Stimulated activated CD8-positive, alpha-beta memory T cell treated with anti-CD3 and anti-CD28 coated beads, Interleukin-2, amount 100 ng/mL, for 1 hour (primary cell): ENCODE measurements at places on chromosomes 1 and 21.

- DNase-seq, result no peak
Observed at GRCh38 chr1:198687429-198687828, 48.6 kb downstream of the PTPRC start.

DNA sequence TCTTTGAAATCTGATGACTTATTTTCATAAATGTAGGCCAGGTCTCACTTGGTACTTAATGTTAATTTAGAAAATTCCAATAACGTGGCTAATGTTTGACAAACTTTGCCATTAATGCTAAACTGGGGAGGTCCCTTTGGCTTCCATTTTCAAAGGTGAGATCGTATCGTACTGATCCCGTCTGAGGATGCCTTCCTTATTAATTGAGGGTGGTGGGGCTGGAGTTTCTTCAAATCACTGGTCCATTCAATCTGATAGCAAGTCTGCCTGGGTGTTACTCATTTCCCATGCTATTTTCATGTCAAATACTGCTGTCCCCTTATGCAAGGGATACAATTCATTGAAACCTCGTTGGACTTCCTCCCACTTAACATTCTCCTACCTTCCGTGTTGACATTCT, 327.1 kb downstream of the DISC1 start:
- no peak for DNase-seq

- no peak for DNase-seq
Observed at GRCh38 chr1:64703600-64703999, 41.3 kb upstream of the RAVER2 start.

DNA sequence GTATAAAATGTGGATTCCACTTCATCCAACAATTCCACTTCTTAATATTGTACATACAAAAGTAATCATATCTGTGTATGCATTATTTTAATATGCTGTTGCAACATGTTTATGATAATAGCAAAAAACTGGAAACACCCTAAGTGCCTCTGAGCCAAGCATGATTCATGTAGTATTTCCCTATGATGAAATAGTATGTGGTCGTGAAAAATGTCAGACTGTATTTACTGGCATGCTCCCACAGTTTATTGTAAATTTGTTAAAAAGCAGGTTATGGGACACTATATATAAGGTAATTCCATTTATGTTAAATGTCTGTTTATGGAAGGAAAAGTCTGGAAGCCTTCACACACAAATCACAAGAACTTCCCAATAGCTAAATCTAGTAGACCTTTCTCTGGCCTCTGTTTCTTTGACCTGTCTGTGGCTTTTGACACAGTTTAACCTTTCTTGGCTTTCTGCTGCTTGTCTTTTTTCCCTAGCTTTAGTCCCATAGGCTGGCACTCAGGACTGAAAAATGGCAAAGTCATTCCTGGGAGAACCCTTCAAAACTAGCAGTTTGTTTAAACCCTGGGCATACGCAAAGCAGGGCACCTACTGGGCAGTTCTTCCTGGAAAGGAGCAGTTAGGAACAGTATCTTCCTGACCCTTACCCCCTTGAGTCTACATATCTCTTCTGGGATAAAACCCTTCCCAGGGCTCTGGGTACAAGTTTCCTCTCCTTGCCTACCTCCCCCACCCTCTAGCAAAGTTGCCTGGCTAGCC, 65.4 kb upstream of the ARTN start:
- DNase-seq, result no peak

DNA sequence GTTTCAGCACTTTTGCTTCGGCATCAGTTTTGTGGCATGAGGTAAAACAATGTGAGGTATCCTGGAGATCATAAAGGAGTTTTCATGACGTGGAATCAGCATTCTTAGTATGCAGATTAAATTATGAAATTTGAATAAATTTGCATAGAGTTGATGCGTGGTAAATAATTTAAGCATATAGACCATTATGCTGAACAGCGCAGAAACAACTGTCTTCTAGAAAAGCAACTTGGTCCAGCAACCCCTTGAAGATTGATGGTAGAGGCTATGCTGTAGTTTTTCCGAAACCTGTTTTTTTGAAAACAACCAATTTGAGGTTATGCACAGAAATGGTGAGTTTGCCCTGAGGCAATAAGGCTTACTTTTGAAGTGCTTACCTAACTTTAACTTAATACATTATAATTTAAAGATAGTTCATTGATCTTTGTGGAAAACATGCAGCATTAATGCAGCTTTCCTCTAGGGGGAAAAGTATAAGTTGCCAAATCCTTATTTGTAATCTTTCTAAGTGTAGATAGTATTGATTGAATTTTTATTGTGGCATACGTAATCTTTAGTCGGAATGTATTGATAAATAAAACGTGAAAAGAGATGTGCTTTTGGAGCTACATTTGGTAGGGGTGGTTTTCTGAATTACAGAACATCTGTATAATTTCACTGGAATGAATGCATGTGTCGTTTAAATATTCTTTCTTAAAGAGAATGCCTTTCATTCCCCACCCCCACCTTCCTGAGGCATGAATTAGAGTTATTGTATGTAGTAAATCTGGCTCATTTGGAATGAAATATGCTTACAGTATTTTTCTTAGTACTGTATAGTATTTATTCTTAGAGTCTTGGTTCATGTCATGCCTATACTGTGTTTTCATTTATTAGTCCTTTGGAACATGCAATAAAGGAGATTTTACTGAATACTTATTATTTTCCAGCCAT, 3.8 kb downstream of the PRDM2 start:
- no peak for DNase-seq

DNA sequence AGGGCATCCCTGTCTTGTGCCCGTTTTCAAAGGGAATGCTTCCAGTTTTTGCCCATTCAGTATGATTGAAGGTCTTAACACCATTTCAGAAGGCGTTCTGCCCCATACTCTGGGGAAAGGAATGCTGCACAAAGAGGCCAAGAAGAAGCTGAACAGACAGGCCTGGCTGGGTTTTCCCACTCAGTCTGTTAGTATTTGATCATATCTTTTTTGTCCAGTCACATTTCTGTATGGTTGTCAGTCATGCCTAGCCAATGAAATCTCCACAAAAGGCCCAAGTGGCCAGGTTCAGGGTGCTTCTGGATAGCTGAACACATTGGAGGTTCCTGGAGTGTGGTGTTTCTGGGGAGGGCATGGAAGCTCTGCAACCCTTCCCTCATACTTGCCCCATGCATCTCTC, 72.1 kb downstream of the NEK7 start:
- no peak for DNase-seq

DNA sequence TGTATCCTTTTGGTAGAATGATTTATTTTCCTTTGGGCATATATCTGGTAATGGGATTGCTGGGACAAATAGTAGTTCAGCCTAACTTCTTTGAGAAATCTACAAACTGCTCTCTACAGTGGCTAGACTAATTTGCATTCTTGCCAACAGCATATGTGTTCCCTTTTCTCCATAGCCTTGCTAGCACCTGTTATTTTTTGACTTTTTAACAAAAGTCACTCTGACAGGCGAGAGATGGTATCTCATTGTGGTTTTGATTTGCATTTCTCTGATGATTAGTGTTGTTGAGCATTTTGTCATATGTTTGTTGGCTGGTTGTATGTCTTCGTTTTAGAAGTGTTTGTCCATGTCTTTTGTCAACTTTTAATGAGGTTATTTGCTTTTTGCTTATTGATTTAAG, 99.8 kb downstream of the UCK2 start:
- DNase-seq, result no peak

DNA sequence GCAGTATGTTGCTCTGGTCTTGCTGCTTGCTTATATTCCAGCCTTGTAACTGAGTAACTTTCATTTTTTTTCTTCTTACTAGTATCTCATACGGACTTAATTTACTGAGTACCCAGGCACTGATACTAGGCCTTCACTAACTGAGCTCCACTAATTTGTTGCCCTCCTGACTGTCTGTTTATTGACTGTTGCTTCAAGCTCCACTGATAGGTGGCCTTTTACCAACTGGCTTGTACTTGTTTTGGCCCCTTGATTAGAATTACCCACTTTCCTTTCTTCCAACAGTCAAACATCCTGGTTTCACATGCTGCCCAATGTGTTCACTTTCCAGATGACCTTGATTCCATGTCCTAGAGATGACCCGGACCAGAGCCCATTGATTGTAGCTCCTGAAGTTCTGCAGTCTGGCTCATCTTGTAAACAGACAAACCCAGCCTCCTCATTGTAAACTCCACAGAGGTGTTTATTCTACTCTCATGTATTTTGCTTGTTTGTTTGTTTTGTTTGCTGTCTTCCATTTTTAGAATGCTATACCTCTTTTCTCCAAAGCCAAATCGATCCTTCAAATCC, 27.7 kb downstream of the RGS1 start:
- no peak for DNase-seq

DNA sequence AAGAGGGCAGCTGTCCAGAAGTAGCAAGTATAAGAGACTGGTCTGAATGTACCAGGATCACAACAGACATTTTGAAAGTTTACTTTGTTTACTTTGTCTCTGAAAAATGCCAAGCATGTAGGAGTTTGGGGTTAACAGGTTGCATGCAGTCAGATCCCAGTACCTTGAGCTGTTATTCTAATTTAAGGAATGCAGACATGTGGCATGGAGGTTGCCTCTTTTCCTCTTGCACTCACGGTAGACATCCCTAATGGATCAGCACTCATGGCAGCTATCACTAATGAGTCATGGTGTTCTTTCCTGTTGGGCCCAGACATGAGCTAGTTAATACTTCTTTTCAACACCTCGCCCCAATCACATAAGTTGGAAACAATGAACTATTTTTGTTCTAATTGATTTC, 67.3 kb downstream of the GADD45A start:
- no peak for DNase-seq

DNA sequence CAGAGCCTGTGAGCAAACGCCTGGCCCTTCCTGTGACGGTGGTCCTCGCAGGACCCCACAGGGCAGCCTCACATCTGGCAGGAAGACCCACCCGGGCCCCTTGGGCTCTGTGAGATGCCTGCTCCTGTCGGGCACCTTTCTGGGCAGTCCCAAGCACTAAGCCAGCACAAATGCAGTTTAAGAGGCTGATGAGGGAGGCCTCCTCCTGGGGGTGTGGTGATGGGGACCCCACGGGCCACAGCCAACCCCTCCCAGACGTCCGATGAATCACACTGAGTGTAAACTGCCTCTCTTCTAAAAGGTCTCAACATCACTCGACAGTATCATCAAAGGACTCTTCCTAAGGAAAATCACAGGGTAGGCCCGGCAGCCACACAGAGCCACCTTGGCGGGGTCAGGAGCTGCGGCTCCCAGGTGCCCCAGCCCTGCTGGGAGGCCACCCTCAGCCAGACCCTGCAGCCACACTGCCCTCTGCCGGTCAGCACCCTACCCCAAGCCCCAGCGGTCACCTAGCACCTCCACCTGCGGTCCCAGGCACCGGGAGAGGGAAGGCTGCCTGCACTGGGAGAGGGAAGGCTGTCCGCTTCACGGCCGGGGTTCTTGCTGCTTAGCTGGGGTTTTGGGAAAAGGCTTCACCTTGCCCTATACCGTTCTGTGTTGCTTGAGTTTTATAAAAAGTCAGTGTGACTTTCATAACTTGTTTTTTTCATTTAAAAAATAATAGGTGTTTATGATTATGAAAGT, 3.9 kb upstream of the PRKCZ start:
- DNase-seq, result no peak

DNA sequence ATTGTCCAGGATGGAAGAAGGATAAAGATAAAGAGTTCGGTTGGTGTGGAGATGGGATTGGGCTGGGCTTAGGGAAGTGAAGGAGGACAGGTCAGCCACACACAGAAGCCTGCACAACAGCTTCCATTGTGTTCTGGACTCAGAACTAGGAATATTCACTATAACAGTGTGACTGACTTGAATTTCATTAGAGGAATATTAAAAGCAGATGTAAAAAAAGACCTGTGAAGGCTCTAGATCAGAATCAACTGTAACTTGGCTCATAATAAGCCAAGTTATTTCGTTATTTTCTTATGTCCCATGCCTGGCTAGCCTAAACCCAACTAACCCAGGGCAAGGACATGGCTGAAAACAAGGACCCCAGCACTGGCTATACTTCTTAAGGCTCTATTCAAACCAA, 56.6 kb upstream of the GPR88 start:
- no peak for DNase-seq

DNA sequence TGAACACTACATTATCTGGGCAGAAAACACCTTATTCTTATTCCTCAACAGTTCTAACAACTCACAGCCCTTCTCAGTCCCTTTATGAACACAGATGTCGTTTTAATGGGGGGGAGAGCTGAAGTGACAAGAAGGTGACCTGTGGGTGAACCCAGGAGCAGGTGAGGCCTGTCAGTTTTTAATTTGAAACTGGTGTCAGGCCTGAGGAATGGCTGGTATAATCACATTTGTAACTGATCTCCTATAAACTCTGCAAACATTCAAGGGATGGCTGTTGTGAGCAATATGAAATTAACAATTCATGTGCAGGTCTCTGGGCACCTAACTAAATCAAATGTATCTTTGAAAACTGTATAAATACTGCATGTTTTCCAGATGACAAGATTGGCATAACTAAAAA, 362.1 kb upstream of the NR5A2 start:
- no peak for DNase-seq

DNA sequence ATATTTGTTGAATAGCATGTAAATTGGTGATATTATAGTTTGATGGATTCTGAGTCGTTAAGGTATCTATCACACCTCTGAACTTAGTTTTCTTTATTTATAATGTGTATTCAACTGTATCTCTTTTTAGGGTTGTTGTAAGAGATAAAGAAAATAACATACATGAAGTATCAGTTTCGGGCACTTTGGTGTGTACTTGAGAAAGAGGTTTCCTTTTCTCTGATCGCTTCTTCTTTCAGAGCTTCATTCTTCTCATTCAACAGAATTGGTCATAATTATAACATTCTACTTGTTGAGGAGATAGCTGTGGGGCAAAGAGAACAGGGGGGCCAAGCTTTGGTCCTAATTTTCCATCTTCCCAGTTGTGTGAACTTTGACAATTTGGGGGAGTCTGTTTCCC, 508.0 kb downstream of the PLPP3 start:
- DNase-seq, result no peak

DNA sequence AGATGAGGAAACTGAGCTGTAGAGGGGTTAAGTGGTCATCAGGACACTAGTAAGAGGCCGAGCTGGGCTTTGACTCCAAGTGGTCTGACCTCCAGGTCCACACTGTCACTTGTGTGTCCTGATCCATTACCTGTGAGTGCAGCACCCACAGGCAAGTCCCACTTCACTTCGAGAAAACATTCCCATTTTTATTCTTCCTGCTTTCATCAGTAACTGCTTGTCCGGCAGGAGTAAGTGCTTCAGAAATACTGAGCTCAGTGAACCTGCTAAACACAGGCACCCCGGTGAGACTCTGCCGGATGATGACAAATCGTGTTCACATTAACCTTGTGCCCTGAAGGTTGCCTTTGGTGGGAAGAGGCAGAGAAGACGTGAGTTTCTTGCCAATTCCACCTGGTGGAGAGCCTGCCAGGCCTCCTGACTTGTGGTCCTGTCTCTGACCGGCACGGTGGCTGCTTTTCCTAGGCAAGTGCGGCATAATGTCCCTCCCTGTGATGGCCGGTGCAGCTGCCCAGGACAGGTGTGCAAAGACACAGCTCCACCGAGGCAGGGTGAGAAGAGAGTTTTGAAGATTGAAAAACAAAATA, 29.4 kb downstream of the ZBTB18 start:
- DNase-seq, result no peak

DNA sequence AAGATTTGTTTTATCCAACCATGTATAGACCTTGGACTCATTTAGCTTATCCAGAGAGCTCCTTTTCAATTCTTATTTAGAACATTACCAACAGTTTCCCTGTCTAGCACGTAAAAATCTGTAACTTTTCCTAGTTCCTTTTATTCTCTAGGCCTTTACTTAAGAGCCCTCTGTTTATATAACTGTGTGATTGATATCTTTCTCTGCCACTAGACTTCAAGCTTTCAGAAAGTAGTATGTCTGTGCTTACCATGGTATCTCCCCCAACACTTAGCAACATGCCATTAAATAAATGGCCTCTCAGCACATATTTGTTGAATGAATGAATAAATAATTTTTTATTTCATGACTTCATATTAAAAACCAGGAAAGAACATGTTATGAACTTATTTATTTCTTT, 209.4 kb downstream of the PTPRC start:
- DNase-seq, result no peak
